Smooth muscle cell of the brain vasculature (primary cell): ENCODE measurements at places on chromosomes 2 and 18.

GRCh38 chr18:1047406-1047805, 142.7 kb downstream of the ADCYAP1 start:
- no peak for DNase-seq

- no peak for DNase-seq
Measured at GRCh38 chr2:74384051-74384450, 3.9 kb upstream of the DCTN1 start.

DNA sequence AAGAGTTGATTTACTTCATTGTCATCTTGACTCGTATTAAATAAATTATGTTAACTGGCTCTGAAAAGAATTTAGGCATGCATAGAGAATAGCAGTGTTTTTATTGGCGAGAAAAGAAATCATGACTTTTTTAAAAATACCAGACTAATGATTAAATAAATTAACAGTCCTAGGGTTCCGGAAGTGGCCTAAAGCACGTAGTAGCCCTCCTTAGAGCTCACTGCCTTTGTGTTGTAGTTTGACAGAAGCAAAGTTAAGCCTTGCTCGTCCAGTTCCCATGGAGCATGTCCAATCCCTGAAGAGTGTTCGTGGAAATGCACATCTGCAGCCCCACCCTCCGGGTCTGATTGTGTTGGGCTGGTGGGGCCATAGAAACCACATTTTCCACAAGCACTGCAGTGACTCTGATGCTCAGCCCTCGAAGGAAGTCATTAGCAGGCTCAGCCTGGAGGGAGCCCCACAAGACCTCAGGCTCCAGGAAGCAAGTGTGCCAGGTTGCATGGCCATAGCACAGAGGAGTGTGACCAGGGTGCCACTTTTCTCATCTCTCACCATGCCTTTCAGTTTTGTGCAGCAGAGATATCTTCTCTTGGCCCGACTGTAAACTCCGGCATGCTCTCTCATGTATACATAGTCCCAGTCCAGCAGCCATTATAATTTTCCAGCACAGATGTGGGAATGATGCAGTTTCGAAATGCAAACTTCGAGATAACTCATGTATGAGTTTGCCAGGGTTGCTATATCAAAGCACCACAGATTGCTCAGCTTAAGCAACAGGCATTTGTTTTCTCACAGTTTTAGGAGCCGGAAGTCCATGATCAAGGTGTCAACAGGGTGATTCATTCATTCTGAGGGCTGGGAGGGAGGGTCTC, 188.6 kb upstream of the SH3BP4 start:
- DNase-seq = no peak

- DNase-seq = no peak
Measured at GRCh38 chr2:41488888-41489287, 558.9 kb upstream of the PKDCC start.

DNA sequence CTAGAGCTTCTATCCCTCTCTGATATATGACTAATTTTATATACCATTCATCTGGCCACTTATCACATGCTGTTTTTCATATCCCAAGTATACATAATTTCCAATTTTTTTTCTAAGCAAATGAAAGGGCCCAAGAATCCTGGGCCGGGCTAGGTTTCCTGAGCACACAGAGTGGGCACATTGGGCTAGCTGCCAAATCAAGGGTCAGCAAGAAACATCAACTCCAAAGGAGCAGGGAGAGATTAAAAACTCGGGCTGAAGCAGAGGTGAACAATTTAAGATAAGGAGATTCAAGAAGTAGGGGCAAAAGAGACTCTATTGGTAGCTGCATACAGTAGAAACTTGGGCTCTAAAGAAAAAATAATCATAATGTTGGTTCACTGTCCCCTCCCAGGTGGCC, 39.0 kb downstream of the OLA1 start:
- DNase-seq = no peak
